ENCODE measurements at places on chromosomes 1 and 21.
A peak's percentile ranks its signal among the peaks of the same experiment; 100 is the strongest.

GRCh38 chr1:184665360-184665759, 89.3 kb downstream of the EDEM3 start:
- no peak for DNase-seq

DNA sequence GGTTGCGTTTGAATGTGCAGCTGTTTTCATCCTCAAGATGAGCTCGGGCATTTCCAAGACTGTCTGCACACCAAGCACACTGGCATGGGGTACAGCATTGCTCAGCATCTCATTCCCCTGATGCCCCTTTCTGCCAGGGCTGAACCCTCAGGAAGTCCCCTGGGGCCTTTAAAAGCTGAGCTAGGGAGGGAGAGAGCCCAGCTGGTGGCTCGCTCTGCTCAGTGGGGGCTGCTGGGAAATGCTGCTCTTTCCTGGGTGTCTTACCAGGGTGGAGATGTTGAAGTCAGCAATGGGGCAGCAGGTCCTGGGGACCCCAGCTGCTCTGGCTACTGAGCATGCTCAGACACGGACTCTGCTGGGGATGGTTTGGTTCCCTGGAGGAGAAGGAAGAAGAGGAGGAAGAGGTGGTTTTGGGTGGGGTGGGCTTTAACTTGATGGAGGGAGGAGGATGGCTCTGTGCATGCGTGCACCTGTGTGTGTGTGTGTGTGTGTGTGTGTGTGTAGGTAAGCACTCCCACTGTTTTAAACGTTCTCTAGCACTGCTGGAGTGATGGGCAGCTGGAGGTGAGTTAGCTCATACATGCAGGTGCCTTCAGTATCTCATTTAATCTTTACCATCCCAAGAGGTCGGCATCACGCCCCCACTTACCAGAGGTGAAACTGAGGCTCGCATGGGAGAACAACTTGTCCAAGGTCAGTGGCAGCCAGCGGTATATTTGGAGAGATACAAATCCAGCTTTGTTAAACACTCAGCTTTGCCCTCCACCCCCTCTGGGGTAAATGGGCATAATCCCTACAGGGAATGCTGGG, 40.9 kb downstream of the ACTL8 start:
- DNase-seq: no peak

GRCh38 chr1:23116216-23116836, 52.3 kb downstream of the LUZP1 start:
- DNase-seq: no peak

GRCh38 chr1:52738893-52739292, 12.6 kb downstream of the ZYG11B start:
- DNase-seq: no peak

DNA sequence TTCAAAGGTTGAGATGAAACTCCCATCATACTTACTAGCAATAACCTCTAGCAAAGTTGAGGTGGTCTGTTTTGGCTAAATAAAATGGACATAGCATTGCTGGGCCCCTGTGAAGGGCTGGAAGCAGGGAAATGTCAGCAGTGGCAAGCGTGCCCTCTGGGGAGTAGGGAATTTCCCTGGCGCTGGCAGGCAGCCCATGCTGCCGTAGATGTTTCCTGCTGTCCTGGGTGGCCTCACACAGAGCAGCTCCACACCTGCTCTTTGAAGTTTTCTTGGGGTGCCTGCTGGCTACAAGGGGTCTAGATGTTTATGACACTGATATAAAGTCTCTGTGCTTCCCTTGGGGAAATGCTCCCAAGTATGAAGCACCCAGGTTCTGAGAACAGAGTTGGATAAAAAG, 30.2 kb downstream of the ADARB1 start:
- no peak for DNase-seq

DNA sequence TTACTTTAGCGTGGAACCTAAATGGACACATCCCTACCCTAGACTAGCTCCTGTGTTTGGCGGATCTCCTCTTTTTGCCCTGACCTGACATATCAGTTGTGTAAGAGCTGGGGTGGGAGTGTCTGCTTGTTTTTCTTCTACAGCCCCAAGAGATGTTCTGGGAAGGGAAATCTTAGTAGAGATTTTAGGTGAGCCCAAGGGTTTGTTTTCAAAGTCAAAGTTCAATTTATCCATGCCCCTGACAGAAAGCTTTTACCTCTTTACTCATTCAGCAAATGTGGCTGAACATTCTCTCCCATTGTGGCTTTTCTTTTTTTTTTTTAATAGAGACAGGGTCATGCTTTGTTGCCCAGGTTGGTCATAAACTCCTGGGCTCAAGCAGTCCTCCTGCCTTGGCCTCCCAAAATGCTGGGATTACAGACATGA, 7.3 kb upstream of the TARS2 start:
- no peak for DNase-seq

DNA sequence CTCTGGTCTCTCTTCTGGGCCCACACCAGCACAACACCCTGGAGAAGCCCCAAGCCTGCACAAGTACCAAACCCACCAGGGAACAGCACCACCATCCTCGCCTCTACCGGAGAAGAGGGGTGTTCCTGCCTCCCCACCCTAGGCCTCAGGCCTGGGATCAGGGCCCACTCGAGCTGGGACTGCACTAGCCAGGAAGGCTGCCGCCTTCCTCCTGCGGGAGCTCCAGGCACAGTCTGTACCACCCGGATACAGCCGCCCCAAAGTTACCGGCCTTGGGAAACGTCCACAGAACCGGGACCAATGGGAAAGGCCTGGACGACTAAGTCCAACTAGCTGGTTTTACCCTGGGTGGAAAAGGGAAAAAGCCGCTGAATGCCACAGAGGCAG, 3.4 kb downstream of the TAL1 start:
- no peak for DNase-seq

- DNase-seq: no peak
These were observed 8.6 kb upstream of the RAB29 start for GRCh38 chr1:205783904-205784303.

DNA sequence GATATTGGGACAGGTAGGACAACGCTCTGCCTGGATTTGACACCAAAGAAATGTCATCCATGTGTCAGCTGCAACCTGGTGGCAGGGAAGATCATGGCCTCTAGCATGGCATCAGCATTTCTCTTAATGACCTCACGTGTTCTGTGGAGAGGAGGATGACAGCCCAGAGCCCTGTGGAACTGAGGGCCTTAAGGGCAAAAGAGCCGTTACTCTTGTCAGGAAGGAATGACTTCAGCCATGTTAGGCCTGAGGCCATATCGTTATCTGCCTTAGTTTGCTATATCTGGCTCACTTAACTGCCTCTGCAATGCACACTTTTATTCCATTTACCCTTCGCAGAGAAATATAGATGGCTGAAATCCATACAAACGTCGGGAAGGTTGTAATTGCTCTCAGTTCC, 83.2 kb upstream of the PBX1 start:
- DNase-seq: no peak

- no peak for DNase-seq
These were observed 159.7 kb downstream of the HIVEP3 start for GRCh38 chr1:41758904-41759548.

DNA sequence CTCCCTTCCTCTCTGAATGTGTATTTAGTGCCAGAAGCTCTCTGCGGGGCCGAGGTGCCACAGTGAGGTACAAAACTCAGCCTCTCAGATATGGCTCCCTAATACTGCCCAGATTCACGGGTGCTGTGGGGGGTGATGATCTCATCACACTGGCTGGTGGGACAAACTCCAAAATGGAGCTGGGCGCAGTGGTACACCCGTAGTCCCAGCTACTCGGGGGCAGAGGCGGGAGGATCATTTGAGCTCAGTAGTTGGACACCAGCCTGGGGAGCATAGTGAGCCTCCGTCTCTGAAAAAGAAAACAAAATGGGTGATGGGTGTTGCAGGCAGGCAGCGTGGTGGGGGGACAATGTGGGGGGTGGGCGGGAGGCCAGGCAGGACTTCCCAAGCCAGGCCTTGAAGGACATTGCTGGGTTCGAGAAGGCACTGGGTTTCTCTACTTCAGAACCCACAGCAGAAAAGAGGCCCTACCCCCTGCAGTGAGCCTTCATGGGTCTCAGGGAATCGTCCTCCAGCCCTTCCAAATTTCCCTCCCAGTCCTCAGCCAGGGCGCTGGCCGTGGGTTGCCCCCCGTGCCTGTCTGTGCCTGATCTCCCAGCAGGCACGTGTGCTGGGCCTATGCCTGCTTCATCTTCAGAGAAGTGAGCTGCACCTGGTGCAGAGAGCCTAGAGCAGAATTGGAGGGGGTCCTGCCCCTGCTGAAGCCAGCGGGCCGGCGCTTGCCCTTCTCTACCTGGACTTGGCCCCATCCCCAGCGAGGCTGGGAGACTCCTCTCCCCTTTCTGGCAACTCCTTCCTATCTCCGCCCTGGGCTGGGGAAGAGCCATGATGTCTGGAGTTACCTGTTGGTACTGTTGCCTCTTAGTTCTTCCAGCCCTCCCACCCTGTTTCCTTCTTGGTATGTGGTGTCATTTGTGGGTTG, 14.0 kb downstream of the H6PD start:
- no peak for DNase-seq

GRCh38 chr1:15075817-15076216, 77.7 kb upstream of the TMEM51 start:
- no peak for DNase-seq

GRCh38 chr21:28253338-28253737, 739.3 kb downstream of the LTN1 start:
- DNase-seq: no peak

- no peak for DNase-seq
These were observed 27.7 kb downstream of the WARS2 start for GRCh38 chr1:119112791-119113190.

DNA sequence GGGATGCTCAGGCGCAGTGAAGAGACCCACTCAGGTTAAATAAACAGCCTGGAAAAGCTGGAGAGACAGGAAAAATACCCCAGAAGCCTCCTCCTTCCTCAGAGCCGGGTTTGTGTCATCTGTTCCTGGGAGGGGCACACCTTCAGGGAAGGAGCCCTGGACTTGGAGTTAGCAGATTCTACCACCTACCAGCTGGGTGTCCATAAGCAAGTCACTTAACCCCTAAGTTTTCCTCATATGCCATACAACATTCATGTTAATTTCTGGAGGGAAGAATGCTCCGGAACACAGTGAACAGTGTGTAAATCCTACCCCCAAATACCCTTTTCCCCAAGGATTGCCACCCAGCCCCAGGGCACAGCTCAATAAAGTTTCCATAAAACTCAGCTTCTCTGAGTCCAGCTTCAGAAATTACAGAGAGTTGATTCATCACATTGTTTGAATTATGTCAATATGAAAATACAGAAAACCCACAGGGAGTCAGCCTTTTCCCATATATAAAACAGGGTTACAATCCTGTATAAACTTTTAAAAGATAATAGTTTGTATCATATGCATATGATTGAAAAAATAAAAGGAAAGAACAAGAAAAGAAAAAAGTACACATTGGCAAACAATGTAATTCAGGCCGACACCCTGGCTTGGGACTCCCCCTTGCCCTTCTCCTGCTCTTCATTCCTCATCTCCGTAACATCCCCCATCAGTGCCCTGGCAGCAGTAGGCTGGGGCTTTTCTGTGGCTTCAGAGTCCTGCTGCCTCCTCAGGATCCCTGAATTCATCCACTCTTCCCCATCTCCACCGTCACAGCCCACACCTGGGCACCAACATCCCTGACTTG, 291.8 kb upstream of the USP24 start:
- DNase-seq: no peak

DNA sequence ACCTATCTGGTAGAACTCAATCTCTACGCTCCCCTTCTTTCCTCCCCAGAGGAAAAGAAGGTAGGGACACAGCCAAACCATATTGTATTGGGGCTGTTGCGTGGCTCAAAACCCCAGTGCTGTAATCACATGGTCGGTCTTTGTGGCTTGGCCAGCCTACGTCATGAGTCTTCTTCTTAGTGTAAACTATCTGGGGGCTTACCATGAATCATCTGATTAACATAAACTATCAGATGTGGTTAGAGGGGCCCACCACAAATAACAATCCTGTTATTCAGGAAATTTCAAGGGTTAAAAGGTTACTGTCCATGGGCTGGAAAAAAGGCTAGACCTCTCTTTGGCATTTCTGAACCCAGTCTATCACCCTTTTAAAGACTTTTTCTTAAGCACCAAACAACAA, 49.5 kb upstream of the GPR52 start:
- no peak for DNase-seq

- no peak for DNase-seq
These were observed 112.6 kb downstream of the GRIK1 start for GRCh38 chr21:29827236-29827635.

- DNase-seq: no peak
These were observed 831.1 kb downstream of the LRRIQ3 start for GRCh38 chr1:73366734-73367413.

DNA sequence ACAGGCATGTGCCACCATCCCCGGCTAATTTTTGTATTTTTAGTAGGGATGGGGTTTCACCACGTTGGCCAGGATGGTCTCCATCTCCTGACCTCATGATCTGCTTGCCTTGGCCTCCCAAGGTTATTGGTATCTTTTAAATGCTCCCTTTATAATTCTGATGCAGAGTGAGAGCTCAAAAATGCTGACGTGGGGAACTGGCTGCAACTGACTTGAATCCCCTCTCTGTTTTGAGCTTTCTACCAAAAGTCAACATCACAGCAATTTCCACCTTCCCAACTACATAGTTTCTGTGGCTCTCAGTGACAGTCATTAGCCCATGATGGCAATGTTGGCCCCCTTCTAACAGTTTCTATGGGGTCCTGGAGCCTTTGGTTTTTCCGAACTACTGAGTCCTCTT, 268.2 kb upstream of the FOXD3 start:
- no peak for DNase-seq

DNA sequence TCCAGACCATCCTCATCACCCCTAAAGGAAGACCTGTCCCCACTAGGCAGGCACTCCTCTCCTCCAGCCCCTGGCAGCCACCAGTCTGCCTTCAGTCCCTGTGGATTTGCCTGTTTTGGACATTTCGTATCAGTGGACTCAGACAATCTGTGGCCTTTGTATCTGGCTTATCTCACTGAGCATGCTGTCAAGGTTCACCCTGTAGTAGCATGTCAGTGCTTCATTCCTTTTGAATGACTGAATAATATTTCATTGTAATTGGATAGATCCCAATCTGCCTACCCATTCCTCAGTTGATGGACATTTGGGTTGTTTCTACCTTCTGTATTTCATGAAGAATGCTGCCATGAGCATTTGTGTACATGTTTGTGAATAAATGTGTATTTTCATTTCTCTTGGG, 32.9 kb upstream of the RNF187 start:
- DNase-seq: no peak

DNA sequence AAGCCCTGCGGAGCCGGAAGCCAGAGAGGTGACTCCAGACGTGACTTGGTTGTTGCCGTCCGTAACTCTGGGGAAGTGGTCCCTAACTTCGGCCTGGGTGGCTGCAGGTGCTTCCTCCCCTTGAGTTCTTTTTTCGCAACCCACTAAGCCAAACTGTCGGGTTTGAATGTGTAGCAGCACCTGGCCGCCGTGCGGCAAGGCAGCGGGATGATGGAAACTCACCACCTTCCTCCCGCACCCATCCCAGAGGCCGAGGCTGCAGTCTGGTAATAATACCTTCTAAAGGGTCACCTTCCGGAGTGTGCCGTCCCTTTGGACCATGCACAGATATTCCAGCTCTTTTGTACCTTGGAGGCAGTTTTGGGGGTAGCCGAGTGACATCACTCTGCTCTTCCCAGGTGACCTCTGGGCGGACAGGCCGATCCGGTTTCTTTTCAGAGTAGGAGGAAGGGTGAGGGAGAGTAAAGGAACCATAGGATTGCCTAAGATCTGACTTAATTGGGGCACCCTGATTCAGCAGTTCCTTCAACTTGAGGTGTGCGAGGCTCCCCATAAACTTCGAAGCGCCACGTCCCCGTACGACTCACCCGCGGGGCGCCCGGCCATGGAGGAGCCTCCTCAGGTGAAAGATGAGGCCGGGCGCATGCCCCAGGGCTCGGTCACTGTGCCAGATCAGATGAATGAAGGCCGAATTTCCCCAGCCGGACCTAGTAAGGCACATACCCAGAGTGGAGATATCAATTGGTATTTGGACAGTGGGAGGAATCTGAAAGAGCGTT, 1.0 kb downstream of the KCNK1 start:
- peak; percentile 45 for DNase-seq

- DNase-seq: no peak
These were observed 10.6 kb upstream of the CAPZB start for GRCh38 chr1:19495799-19496526.
